ENCODE measurements at places on chromosomes 2 and 18.

GRCh38 chr18:26901020-26901419, 35.5 kb upstream of the AQP4 start:
- no peak for DNase-seq

- no peak for DNase-seq
Measured at GRCh38 chr2:217801711-217802110, 201.1 kb downstream of the TNS1 start.

DNA sequence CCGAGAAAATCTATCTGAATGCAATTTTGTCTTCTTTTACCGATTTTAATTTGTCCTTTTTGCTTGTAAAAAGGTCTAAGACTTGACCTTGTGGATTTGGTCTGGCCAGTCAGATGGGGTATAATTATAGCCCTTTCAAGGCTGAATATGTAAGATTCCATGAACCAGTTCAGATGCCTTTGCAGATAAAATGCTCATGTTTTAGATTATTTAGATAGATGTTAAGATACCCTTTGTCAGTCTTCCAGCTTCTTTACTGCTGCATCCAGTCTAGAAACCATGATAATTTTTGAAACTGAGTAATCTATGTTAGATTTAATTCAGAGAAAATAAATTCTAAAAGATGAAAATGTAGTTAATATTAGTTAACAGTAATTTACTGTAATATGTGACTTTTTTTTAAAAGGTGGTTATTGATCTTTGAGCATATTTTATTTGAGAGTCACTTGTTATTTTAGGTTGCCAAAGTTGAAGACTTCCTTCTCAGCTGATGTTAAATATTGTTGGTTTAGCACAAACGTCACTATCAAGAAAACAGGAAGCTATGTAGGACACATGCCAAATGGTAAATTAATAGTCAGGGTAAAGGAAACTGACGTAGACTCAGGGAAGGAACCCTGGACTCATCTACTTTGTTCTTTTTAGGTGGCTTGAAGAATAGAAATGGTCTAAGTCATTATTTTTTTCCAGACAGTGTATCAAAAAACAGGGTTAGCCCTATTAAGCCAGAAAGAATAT, 29.8 kb downstream of the BABAM2 start:
- no peak for DNase-seq

- no peak for DNase-seq
Measured at GRCh38 chr2:176540995-176541394, 271.8 kb downstream of the MTX2 start.

GRCh38 chr2:46521215-46521683, 41.9 kb downstream of the TMEM247 start:
- DNase-seq, result no peak

- no peak for DNase-seq
Measured at GRCh38 chr2:61368687-61369665, 101.9 kb downstream of the USP34 start.

DNA sequence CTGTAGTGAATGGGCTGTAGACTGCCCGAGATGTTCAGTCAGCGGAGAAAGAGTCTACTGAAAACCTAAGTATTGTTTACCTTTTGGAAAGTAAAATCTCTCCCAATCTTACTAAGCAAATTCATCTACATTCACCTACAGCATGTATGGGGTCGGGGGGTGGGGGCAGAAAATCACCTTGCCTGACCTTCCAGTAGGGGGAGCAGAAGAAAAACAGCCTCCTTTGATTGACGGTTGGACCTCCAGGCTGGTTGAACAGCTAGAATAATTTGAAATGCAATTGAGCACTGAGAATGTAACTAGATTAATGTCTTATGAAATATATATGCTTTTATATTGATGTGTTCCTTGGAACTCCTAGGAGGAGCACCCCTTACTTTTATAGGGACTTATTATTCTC, 10.0 kb downstream of the LRATD1 start:
- DNase-seq, result no peak

- DNase-seq, result no peak
Measured at GRCh38 chr2:116489944-116490343, 1324.5 kb upstream of the DDX18 start.

- DNase-seq, result no peak
Measured at GRCh38 chr2:104685591-104685990, 168.3 kb upstream of the POU3F3 start.

DNA sequence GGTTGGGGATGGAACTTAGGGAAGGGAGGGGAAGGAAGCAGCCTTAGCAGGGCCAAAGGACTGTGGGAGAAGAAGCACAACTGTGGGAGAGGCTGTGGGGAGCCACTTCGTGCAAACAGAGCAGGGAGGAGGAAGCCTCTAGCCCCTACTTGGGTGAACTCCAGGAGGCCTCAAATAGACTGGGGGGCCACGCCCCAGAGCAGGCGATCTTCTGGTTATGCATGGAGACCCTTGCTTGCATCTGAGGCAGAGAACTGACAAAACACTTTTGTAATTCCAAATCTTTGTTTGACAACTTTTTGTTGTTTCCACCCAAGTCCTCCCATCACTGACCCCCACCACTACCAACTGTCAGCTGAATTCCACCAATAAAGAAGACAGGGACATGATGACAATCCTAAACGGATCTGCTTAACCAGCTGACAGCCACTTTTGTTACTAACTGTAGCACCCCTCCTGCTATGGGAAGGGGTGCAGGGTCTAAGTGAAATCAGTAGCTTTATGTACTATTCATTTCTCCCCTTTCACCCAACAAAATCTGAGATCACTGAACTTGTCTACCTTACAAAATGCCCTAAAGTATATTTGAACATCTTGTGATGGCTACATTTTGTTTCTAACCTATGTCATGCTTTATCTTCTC, 80.5 kb upstream of the CPO start:
- DNase-seq, result no peak

DNA sequence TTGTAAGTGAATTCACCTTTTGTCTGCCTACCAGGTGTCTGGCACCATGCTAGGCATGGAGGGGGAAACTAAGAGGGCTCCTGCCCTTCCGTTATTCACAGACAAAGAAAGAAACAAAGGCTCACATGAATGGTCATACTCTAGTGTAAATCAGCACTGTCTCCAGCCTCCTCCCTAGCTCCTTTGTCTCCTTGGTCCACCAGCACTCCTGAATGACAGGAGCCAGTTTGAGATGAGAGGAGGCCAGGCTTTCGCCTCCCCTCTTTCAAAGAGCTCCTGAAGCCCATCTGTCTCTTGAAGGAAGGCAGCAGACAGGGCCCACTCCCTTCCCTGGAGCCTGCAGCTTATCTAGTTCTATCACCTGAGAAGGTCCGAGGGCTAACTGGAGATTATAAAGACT, 18.7 kb downstream of the SATB2 start:
- no peak for DNase-seq

DNA sequence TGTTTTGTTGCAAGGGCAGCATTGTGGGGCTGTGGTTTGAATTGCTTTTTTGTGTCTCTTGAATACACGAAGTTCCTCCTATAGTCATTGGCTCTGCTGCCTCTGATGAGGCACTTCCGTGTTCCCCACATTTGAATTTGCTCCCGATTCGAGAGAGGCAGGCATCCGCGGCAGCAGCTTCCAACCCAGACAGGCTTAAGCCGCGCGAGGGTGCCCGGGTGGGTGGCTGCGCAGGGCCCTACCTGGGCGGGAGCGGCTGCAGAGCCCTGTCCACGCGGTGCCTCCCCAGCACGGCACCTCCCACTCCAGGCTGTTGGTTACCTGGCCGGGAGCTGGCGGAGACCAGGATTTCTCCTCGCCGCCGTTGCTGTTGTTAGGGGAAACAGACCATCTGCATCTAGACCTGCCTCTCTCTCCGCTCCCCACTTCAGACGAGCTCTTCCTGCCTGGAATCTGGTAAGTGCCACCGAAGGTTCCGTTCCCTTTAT, 151.3 kb downstream of the NEDD4L start:
- DNase-seq, result no peak

- DNase-seq, result no peak
Measured at GRCh38 chr18:10785798-10786197, 260.0 kb downstream of the NAPG start.

GRCh38 chr18:42298759-42299675, 344.0 kb downstream of the PIK3C3 start:
- DNase-seq, result peak; percentile 48

GRCh38 chr18:57666818-57667497, 45.3 kb upstream of the NARS1 start:
- no peak for DNase-seq

DNA sequence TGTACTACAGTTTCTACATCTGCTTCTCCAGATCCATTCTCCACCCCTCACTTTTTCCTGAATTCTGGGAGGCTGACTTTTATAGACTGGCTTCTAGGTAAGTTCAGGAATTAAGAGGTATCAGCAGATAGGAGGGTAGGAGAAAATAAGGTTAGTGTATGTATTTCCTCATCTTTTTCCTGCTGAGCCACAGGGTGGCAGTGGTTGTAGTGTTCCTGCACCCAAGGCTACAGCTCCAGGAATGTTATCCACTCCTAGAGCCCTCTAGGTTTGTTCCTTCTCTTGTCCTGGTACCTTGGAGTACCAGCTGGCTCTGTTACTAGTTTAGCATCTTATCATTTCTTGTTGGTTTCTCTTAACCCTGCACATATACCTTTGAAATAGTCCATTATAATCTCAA, 40.7 kb upstream of the C2orf66 start:
- DNase-seq, result no peak

- no peak for DNase-seq
Measured at GRCh38 chr18:62505669-62506494, 16.9 kb upstream of the ZCCHC2 start.

DNA sequence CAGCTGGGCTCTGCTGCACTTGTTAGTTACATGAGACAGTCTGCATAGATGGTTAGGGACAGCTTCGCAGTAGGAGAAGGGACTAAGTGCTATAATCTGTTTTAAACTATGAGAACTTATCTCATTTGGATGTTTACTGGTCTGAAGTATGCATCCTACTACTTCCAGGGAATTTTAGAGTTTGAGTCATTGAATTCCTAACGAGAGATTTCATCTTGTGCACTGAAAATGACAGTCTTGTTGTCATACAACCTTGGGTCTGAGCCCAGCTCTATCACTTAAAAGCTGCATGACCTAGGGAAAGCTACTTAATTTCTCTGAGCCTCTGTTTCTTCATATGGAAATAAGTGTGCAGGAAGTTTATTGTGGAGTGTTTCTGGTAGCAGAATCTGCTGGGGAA, 78.4 kb downstream of the TRIM43 start:
- DNase-seq, result peak; percentile 49

GRCh38 chr18:27378431-27379095, 193.5 kb upstream of the CHST9 start:
- no peak for DNase-seq

GRCh38 chr18:62898359-62898758, 183.0 kb downstream of the PHLPP1 start:
- DNase-seq, result no peak

DNA sequence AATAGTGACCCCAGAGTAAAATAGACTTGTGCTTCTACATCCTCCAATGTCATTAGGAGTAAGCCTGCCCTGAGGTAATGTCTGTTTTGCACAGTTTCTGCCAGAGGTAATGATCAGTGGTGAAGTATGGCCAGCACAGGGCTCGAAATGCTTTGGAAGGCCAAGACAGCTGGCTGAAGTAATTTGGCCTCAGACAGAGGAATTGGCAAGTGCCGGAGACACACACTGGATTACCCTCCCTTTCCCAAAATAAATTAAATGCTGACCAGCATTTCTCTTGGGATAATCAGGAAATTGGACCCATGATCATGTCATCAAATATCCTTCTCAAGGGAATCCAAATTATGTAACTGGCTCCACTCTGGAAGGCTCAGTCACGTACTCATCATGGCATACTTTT, 379.0 kb upstream of the CHST9 start:
- no peak for DNase-seq

GRCh38 chr18:36303211-36303844, 5.8 kb downstream of the FHOD3 start:
- no peak for DNase-seq

- no peak for DNase-seq
Measured at GRCh38 chr2:227539465-227539956, 59.2 kb upstream of the SCYGR2 start.

DNA sequence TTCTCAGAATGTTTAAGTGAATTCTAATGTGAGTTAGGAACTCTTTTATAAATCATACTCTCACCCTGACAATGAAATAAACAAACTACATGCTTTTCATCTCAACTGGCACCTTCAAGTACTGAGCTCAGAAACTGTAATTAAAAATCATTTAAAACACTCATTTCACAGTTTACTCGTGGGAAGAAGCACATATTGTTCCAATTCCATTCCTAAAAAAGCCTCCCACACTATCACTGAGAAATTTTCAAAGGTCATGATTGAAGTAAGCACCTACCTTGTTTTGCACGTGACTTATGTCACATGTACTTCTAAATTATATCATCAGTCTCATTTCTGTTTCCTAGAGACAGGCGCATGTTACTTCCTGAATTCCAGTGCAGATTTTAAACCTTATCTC, 678.1 kb upstream of the SLC8A1 start:
- DNase-seq, result no peak

GRCh38 chr2:69571189-69571588, 72.3 kb downstream of the AAK1 start:
- DNase-seq, result no peak

- no peak for DNase-seq
Measured at GRCh38 chr18:48032876-48033789, 102.7 kb upstream of the SMAD2 start.

- peak; percentile 73 for DNase-seq
Measured at GRCh38 chr18:36067055-36067957, at the start of gene RPRD1A. Gene RPRD1A (minus strand): TSS chr18:36067559. CDS start chr18:36067404, 155 bp downstream.

DNA sequence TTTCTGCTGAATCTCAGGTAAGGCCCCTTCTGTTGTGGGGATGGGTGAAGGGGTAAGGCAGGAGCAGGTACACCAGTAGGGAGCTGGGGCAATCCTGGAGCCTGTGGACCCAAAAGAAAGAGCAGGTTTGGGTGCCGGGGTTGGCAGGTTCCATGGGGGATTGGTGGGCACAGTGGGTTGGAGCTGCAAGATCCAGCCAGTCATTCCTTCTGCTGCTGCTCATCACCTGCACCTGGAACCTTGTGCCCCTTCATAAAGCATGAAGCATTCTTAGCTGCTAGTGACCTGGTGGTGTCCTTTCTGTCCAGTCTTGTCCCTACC, 24.9 kb downstream of the FHOD3 start:
- no peak for DNase-seq

DNA sequence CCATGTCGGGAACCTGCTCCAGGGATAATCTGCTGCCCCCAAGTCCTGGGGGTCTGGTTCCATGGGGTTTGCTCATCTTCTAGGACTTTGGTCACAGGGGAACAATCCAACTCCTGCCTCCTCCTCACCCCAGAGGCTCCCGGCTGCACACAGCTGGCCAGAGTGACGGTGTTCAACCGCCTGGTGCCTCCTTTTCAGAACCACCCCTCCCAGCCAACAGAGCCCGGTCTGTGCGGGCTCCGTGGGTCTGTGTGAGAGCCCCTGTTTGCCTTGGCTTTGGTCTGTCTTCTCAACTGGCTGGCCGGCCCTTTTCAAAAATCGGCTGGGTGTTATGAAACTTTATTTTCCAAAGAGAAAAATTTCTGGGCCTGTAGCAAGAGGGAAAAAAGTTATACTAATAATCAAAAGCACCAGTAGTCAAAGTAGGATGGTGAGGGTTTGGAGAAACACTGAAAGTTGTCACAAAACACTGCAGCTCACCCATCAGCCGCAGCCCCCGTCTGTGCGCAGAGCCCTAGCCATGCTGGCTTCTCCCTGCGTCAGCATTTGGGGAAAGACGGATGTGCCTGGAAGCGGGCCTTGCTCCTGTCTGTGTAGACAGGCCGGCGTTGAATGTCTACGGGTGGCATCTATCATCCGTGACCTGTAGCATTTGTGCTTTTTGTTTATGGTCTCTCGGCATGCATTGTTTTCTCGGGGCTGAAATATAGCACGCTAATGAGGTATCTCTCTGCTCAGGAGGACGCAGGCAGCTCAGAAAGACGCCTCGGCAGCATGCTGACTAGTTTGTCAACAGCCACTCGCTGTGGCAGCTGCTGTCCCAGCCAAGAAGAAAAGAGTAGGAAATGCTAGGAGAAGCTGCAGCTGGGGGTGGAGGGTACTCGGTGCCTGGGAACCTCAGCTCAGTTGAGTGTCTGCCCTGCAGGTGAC, 138.6 kb downstream of the GLI2 start:
- no peak for DNase-seq
